Neuronal stem cell (in vitro differentiated cells): ENCODE measurements at places on chromosomes 3 and 15.

GRCh38 chr3:17261627-17262369 is 377.0 kb downstream of the PLCL2 start:
- no peaks in the 10 kb centered on the region for H3K4me1 ChIP-seq
- no peak overlapping the region for H3K27ac ChIP-seq
- no peaks in the 10 kb centered on the region for H3K27me3 ChIP-seq
- no peaks in the 10 kb centered on the region for H3K36me3 ChIP-seq

DNA sequence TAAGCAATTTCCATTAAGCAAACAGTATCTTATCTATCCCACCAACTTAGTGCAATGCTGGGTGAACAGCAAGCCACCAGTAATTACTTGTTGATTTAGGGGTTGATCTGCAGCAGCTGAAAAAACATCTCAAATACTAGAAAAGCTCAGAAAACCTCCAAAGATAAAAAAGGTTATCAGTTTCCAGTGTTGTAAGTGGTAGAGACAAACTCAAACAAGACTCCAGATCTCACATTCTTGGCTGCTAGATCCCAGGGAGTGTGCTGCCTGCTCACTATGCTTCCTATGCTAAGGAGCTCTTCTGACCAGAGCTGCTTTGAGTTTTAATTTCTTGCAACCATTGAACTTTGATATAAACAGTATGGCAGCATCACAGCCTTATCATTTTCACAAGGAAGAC is 11.3 kb downstream of the B3GALNT1 start:
- H3K27ac ChIP-seq, result no peak overlapping the region
- no peaks in the 10 kb centered on the region for H3K36me3 ChIP-seq
- H3K27me3 ChIP-seq, result no peaks in the 10 kb centered on the region
- H3K4me3 ChIP-seq, result no peak overlapping the region
- no peak for DNase-seq
- no peaks in the 10 kb centered on the region for H3K4me1 ChIP-seq

DNA sequence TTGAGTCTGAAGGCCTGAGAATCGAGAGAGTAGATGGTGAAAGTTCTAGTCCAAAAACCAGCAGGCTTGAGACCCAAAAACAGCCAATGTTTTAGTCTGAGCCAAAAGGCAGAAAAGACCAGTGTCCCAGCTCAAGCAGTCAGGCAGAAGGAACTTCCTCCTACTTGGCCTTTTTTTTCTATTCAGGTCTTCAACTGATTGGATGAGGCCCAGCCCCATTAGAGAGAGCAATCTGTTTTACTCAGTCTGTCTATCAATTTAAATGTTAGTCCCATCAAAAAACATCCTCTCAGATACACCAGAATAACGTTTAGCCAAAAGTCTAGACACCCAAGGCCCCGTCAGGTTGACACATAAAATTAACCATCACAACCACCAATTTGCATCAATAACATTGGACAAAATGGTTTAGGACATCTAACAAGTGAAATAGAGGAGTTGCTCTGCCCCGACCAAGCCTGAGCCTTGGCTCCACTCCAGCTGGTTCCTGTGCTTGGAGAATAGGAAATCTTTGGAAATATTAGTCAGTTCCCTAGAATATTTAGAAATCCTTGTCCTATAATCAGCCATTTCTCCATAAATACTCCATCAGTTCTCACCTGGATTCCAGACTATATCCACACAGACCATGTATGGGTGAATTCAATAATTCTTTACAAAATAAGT is 51.4 kb upstream of the LIPC start:
- no peak overlapping the region for H3K4me3 ChIP-seq
- no peaks in the 10 kb centered on the region for H3K36me3 ChIP-seq
- no peaks in the 10 kb centered on the region for H3K27me3 ChIP-seq
- H3K4me1 ChIP-seq, result peaks cover 12% of the 10 kb centered on the region
- no peak for DNase-seq

- no peaks in the 10 kb centered on the region for H3K36me3 ChIP-seq
- no peaks in the 10 kb centered on the region for H3K4me1 ChIP-seq
- DNase-seq, result no peak
- H3K4me3 ChIP-seq, result no peak overlapping the region
Measured at GRCh38 chr3:127884041-127884440, 31.0 kb upstream of the KBTBD12 start.

- H3K27me3 ChIP-seq, result no peaks in the 10 kb centered on the region
- DNase-seq, result no peak
- peaks cover 12% of the 10 kb centered on the region for H3K36me3 ChIP-seq
- H3K4me3 ChIP-seq, result no peak overlapping the region
- no peak overlapping the region for H3K27ac ChIP-seq
Measured at GRCh38 chr15:99167640-99168039, 62.8 kb downstream of the SYNM start.

GRCh38 chr3:55014906-55015305 is 87.0 kb upstream of the LRTM1 start:
- H3K4me3 ChIP-seq, result no peak overlapping the region
- peaks cover 3% of the 10 kb centered on the region for H3K4me1 ChIP-seq
- DNase-seq, result no peak
- no peaks in the 10 kb centered on the region for H3K27me3 ChIP-seq
- no peak overlapping the region for H3K27ac ChIP-seq

DNA sequence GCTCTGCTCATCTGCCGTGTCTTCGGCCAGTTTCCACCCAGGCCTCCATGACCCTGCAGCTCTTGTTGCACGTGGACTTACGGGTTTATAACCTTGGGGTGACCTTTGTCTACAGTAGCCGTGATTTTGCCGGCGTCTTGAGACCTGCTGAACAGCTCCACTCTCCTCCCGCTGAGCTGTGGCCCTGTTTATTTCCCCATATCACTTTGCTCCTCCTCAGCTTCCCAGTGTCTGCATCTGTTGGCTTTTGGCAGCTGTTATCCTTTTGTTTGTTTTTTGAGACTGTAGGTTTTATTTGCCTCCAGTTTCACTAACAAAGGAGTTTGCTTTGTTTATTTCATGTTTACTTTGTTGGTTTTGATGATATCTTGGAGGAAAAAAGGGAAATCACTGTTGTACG is 29.3 kb upstream of the SLC28A1 start:
- no peak overlapping the region for H3K27ac ChIP-seq
- no peak for DNase-seq
- H3K4me3 ChIP-seq, result no peak overlapping the region
- no peaks in the 10 kb centered on the region for H3K36me3 ChIP-seq
- no peaks in the 10 kb centered on the region for H3K4me1 ChIP-seq

DNA sequence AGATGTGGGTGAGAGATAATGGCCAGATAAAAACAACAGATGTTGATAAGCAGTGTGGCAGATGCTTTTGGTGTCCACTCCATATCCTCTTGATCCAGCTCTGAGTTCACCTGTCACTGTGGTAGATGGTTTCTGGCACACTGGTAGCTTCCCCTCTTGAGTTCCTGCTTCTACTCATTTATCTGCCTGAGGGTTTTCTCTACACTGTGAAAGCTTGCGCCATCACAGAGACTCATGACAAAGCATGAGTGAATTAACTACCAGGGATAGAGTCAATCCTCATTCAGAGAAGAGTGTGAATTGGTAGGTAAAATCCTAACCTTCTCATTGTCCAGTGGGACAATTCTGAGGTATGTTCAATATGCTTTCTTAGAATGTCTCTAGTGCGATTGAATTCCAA is 50.0 kb upstream of the ARHGEF26 start:
- H3K4me1 ChIP-seq, result no peaks in the 10 kb centered on the region
- no peaks in the 10 kb centered on the region for H3K27me3 ChIP-seq
- H3K27ac ChIP-seq, result no peak overlapping the region

DNA sequence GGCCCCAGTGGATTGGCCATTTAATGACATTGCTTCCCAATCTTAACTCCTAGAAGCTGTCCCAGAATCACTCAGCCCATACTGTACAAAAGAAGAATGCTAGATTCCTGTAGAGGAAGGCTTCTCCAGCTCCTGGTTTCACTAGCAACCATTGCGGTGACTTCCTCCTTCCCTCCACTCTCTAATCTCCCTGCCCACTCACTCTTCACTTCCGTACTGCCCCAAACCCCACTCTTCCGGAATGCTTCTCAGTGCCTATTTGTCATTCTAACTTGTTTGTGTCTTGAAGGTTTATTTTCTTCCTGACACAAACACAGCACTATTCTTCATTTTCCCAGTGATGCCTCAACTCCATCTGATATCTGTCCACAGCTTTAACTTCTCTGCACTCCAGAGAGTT is 97.1 kb upstream of the SPATA16 start:
- H3K27me3 ChIP-seq, result no peaks in the 10 kb centered on the region
- no peaks in the 10 kb centered on the region for H3K36me3 ChIP-seq
- DNase-seq, result no peak
- H3K27ac ChIP-seq, result no peak overlapping the region
- H3K4me3 ChIP-seq, result no peak overlapping the region
